ENCODE measurements at places on chromosomes 7 and 10.

GRCh38 chr10:48274636-48275035, at the start of gene FRMPD2:
TSS of gene FRMPD2 (minus strand) at chr10:48274696. CDS start at chr10:48274567, 129 bp downstream.
- no peak for DNase-seq

DNA sequence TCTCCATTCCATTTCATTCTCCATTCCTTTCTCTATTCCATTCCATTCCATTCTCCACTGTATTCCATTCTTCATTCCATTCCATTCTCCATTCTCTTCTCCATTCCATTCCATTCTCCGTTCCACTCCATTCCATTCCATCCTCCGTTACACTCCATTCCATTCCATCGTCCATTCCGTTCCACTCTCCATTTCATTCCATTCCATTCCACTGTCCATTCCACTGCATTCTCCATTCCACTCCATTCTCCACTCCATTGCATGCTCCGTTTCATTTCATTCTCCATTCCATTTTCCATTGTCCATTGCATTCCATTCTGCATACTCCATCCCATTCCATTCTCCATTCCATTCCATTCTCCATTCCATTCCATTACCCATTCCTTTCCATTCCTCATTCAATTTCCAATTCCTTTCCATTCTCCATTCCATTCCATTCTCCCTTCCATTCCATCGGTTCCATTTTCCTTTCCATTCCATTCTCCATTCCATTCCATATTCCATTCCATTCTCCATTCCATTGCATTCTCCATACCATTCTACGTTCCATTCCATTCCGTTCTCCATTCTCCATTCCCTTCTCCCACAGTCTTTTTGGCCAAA, 78.3 kb downstream of the NSUN6 start:
- no peak for DNase-seq

- DNase-seq = no peak
Measured at GRCh38 chr10:2282202-2282601, 544.9 kb upstream of the ADARB2 start.

GRCh38 chr7:107563081-107563774, 492 bp downstream of the COG5 start:
- DNase-seq = no peak

DNA sequence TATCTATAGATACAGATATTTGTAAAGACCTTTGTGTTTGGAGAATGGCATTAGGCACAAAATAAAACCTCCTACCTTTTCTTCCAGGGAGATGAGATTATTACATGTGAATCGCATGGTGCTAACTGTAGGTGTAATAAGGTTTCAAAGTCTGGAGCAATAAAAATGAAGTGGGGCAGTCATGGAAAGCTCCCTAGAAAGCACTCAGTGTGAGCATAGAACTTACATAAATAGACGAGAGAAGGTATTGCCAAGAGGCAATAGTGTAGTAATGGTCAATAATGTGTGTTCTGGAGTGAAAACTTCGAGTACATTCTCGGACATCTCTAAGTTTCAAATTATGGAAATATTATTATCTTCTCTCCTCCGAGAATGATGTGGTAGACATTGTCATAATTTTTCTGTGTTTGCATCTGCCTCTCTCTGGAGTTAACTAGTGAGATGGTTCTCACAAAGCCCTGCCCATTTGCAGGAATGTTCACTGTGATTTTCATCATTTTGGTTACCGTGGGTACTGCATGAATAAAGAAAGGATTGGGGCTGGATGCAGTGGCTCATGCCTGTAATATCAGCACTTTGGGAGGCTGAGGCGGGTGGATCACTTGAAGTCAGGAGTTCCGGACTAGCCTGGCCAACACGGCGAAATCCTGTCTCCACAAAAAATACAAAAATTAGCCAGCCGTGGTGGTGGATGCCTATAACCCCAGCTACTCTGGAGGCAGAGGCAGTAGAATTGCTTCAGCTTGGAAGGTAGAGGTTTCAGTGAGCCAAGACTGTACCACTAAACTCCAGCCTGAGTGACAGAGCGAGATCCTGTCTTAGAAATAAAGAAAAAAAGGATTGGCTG, 10.6 kb downstream of the VIM start:
- no peak for DNase-seq

DNA sequence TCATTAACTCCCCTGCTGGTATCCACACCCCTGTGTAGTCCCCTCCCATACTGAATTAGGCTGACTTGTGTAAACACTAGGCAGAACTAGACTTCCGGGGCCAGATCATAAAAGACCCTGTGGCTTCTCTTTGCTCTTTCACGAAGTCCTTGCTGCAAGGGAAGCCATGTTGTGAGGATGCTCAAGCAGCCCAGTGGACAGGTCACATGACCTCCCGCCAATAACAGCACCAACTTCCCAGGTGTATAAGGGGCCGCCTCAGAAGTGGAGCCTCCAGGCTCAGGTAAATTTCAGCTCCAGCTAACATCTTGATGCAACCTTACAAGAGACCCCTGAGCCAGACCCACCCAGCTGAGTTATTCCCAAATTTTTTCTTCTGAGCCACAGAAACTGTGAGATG, 11.3 kb upstream of the FOXK1 start:
- no peak for DNase-seq

GRCh38 chr7:112550468-112551060, 69.8 kb downstream of the LSMEM1 start:
- no peak for DNase-seq

- DNase-seq = no peak
Measured at GRCh38 chr7:136637813-136638212, 230.6 kb upstream of the CHRM2 start.

- no peak for DNase-seq
Measured at GRCh38 chr7:36723951-36724664, at the start of gene AOAH. TSS of gene AOAH (minus strand) at chr7:36724494. CDS start at chr7:36724148, 346 bp downstream.

GRCh38 chr7:130380861-130381455, 664 bp downstream of the CPA1 start:
- DNase-seq = no peak

DNA sequence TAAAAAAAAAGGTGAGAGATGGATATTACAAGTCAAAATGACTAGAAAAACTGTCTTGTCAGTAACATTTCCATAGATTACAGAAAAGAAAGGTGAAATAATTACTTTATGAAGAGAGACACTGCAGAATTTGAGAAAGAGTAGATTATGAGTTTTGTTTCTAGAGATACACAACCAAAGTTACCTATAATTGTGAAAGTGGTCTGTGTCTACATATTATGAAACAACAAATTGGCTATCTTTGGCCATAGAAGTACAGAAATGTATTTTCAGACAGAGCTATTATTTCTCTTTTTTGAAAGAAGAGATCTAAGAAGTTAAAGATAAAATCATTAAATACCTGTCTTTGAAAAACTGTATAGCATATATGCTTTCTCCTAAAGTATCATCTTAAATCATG, 30.1 kb downstream of the KCND2 start:
- no peak for DNase-seq

- no peak for DNase-seq
Measured at GRCh38 chr7:150744041-150744656, 6.9 kb downstream of the GIMAP5 start.

DNA sequence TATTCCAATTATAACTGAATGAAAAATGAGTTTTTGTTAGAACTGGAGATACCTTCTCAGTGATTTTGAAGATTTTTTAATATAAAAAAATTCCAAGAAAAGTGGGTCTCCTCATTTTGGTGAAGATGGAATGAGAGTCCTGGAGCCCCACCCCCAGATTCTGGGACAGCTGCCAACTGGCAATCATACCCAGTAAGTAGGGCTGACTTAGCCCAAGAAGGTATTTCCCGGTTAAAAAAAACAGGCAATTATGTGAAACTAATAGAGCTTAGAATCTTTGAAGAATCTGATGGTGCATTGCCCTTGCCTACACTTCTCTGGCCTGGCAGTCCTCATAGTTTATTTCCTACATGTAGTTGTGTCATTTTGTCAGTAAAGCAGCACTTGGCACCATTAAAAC, 52.8 kb upstream of the VWDE start:
- DNase-seq = no peak

DNA sequence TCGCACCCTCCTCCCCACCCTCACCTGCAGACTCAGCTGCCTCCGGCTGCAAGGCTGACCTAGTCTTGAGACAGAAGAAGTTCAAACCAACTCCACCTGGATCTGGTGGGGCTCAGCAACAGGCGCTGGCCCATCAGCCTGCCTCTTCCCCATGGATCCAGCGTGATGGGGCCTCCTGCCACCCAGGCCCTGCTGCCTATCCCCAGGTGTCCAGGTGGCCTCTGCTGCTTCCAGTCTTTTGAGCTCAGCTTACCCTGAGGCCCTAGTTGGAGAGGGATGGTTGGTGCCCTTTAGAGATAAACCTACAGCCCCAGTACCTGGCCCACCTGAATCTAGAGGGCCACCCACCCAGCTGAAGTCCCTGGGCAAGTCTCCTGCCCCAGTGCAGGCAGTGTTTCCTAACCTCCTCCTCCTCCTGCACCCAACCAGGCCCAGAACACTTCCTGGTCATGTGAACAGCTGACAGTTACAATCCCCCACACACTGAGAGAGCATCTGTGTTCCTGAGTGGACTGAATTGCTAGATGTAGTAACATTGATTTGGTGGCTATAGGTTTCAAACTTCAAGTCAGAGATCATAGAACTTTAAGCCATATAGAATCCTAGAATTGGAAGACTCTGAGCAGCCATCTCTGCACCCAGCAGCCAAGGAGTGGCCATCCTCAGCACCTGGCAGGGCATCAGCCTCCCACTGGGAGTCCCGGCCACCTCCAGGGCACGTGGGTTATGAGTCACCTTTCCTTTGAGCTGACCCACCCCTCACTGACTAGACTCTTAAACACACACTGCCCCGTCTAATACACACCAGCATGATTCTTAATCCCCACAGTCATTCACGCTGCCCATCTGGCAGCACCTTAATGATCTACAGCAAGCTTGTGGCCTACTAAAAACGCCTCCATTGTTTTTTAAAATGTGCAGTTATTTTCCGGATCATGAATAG, 51.9 kb downstream of the ALOX5 start:
- no peak for DNase-seq

DNA sequence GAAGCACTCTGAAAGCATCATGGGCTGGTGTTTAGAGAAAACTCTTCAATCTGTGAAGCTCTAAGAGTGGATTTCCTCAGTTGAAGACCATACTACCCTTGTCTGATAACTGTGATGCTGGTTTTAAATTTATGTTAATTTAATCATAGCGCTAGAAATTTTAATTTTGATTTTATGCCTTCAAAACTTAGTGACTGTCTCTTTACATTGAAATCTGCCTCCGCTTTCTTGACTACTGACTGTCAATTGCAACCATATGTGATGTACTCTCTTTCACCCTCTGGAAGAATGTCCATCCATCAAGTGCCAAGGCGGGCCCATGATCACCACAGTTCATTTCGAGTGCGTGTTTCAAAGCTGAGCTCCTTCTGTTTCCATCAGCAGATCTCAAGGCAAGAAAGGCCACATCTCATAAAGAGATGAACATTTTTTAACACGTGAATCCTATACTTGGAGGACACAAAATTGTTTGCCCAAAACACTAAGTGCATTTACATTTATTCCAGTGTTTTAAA, 147.1 kb downstream of the ITGA8 start:
- no peak for DNase-seq

- DNase-seq = no peak
Measured at GRCh38 chr7:39987641-39988347, 37.7 kb downstream of the CDK13 start.

GRCh38 chr10:91103384-91104192, 116.9 kb upstream of the PCGF5 start:
- no peak for DNase-seq

DNA sequence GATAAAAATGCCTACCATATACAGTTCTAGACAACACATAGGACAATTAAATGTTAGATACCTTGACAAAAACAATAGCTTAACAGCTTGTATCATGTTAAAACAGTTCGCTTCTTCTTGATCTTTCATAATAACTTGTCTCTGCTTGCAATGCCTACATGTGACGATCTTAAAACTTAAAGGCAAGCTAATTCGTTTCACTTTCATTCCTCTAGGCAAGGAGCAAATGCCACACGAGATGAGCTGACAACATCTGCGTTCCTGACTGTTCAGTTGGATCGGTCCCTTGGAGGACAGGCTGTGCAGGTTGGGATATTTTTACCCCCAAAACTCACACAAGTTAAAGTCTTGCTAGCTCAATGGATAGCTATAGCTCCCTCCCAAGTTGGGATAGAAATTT, 51.6 kb upstream of the ARL4A start:
- DNase-seq = no peak

DNA sequence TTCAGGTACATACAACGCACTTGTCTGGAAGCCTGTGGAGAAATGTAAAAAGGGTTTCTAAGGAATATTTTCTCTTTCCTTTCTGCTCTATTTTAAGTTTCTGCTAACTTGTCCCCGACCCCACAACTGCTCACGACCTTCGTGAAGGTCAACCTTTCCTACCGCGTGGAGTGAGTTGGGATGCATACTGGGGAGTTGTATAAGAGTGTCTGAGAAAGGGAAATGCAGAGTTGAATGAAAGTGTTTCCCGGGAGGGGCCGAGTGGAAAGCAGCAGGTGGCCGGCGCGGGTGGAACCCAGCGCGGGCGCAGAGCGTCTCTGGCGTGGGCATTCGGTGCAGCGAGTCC, 17.9 kb upstream of the ACBD5 start:
- DNase-seq = no peak

GRCh38 chr7:31855530-31855929, 168.5 kb downstream of the PPP1R17 start:
- no peak for DNase-seq

- no peak for DNase-seq
Measured at GRCh38 chr10:32234471-32234870, 112.5 kb downstream of the EPC1 start.

GRCh38 chr7:6182993-6183392, 89.4 kb downstream of the CYTH3 start:
- no peak for DNase-seq

DNA sequence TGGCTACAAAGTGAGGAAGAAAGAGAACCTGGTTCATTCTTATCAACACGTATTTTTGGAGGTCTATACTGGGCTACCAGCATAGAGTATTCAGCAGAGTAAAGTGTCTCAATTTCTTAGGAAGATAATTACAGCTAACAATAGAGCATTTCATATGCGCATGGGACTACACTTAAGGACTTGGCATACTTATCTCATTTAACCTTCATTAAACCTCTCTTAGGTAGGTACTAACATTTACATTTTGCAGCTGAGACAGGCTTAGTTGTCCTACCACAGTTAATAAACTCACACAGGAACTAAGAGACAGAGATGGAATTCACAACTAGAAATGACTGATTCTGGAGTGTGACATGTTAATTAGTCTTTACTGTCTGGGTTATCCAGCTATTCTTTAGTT, 66.6 kb downstream of the NRBF2 start:
- DNase-seq = no peak

- DNase-seq = no peak
Measured at GRCh38 chr10:7410301-7410861, 453 bp downstream of the SFMBT2 start.

- no peak for DNase-seq
Measured at GRCh38 chr10:110764793-110765512, 106.8 kb upstream of the PDCD4 start.

GRCh38 chr7:68103319-68103718, 1106.7 kb downstream of the TYW1 start:
- DNase-seq = no peak

- DNase-seq = no peak
Measured at GRCh38 chr10:132163278-132163765, 23.4 kb upstream of the DPYSL4 start.

All from NCI-H1417 treated with DMSO at 0.1 percent for 48 hours (cell line).